ENCODE measurements at places on chromosomes 13 and 19.

DNA sequence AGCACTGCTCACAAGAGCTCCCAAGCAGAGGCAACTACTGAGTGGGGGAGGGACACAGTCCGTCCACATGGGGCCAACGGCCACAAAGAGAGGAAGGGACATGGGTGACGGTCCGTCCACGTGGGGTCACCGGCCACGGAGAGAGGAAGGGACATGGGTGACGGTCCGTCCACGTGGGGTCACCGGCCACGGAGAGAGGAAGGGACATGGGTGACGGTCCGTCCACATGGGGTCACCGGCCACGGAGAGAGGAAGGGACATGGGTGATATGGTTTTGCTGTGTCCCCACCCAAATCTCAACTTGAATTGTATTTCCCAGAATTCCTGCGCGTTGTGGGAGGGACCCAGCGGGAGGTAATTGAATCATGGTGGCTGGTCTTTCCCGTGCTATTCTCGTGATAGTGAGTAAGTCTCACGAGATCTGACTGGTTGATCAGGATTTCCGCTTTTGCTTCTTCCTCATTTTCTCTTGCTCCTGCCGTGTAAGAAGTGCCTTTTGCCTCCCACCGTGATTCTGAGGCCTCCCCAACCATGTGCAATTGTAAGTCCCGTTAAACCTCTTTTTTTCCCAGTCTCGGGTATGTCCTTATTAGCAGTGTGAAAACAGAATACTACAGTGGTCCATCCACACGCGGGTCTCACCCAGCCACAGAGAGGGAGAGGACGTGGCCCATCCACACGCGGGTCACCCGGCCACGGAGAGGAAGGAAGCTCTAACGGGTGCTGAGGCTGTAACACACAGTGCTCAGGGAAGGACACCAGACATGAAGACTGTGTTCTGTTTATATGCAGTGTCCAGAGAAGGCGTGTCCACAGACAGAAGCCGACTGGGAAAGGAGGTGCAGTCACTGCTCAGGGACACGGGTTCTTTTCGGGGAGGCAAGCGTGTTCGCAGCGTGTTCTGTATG lies 48.5 kb downstream of the GAS6 start:
- DNase-seq = no peak

GRCh38 chr13:33034882-33035520 lies 18.8 kb downstream of the KL start:
- no peak for DNase-seq

GRCh38 chr13:73519396-73520116 lies 460.8 kb downstream of the KLF5 start:
- DNase-seq = no peak

DNA sequence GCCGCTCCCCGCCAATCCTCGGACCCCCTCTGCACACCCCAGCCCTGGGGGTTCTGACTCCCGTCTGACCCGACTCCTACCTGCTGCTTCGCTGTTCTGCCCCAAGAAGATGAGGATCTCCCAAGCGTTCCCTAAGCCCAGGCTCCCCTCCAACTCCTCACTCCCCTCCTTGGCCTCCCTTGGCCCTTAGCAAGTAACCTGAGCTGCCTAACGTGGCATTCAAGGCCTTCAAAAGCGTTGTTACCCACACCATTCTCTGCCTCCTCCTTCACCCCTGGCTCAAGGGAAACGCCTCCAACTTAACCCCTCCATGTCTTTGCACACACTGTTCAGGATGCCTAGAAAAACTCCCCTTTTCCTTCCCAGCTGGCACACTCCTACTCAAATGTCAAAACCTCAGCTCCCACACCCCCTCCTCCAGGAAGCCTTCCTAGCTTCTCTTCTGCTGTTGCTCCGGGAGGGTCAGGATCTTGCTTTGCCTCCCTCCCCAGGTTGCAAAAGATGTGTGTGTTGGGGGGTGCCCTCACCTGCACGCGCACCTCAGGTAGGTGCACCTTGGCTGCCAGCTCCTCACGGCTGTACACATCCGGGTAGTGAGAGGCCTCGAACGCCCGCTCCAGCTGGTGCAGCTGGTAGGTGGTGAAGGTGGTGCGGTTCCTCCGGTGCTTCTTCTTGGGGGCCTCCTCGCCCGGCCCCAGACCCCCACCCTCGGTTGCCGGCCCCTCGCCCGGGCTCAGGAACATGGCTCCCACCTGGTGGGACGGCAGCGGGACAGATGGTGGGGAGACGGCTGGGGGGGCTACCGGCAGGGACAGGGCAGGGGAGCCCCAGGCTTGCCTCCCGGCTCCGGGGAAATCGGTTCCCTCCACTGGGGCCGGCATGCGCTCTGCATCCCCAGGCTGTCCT lies 775 bp downstream of the RAX2 start:
- no peak for DNase-seq

GRCh38 chr13:26604784-26605545 lies 47.5 kb downstream of the WASF3 start:
- DNase-seq = no peak

DNA sequence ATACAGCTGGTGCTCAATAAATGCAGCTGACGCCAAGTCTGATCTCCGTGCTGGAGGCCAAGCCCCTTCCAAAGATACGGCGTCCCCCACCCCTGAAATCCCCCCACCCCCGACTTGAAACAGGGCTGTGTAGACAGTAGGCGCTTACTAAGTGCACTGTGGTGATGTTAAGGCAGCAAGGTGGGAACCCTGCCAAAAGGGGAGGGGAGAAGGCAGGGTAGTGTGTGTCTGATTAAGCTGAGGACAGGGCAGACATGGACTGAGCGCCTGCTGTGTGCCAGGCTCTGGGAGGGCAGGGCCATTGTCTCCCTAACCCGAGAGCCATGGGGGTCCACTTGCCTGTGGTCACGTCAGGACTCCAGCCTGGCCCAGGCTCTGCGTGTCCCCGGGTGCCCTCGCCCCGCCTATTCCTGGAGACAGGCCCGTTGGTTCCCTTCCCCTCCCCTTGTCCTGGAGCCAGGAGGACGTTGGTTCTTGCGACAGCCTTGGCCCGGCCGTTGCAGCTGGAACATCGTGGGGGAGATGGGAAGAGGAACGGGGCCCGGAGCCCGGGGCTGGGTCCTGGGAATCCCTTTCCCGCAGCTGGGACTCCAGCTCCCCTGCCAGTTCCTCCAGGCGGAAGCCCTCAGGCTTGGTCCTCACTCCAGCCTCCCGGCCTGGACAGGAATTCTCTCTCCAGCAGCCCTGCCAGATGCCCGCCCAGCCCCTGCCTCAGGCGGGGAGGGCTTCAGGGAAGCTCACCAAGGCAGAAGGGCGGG lies 1.7 kb upstream of the ELANE start:
- peak; percentile 69 for DNase-seq

GRCh38 chr19:13008926-13009787 lies 13.9 kb downstream of the NFIX start:
- DNase-seq = peak; percentile 70

DNA sequence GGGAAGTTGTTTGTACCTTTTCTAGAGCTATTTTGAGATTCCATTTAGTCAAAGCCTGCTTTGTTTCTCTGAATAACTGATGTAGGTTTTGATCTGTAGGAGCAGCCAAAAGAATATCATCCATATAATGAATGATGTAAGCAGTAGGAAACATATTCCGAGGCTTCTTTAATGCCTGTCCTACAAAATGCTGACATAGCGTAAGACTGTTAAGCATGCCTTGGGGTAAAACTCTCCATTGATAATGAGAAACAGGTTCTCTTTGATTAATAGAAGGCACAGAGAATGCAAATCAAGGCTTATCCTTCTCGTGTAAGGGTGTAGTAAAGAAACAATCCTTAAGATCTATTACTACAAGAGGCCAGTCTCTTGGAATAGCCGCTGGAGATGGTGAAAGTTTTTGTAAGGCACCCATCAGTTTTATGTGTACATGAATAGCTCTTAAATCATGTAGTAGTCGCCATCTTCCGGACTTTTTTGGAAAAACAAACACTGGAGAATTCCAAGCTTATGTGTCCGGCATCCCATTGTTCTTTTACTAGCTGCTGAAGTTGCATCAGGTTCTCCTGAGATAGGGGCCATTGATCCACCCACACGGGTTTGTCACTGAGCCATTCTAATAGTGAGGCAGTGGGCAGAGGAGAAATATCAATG lies 13.5 kb downstream of the FPR3 start:
- DNase-seq = no peak

Measured in D341Med (cell line).